Uterus (tissue), 4 donors: ENCODE measurements at places on chromosomes 1 and 21.

DNA sequence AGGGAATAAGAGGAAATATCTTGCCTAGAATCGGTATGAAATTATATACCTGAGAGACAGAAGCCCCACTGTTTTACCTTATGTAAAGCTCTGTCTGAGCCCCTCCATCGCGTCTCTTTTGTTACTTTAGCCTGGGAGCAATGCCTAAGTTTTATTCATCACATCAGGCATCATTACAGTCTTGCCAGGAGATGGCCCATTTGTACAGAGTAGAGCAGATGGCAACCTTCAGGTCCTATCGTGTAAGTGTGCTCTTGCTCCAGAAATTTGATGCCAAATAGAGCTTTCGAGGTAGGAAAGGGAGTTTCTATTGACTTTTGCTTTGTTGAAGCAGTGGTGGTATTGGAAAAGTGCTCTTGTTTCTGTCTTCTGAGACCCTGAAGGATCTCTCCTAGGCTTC lies 24.9 kb downstream of the CFAP126 start:
- DNase-seq = no peak

DNA sequence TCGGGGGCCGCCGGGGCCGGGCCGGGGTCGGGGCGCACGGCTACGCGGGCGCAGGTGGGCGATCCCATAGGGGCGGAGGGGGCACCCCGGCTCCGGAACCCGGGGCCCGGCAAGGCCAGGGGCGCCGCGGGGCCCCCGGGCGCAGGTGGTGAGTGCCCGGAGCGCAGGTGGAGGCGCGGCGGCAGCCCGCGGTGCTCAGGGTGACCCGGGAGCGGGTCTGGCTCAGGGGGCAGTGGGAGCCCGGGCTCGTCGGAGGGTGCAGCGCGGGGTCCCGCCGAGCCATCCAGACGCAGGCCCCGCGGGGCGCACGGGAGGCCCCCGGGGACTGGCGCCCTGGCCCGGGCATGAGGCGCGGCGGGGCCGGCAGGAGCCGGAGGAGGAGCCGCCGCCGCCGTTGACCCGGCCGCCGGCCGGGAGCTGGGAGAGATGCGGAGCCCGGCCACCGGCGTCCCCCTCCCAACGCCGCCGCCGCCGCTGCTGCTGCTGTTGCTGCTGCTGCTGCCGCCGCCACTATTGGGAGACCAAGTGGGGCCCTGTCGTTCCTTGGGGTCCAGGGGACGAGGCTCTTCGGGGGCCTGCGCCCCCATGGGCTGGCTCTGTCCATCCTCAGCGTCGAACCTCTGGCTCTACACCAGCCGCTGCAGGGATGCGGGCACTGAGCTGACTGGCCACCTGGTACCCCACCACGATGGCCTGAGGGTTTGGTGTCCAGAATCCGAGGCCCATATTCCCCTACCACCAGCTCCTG lies 489 bp downstream of the CELSR2 start:
- peak; percentile 12 for DNase-seq

DNA sequence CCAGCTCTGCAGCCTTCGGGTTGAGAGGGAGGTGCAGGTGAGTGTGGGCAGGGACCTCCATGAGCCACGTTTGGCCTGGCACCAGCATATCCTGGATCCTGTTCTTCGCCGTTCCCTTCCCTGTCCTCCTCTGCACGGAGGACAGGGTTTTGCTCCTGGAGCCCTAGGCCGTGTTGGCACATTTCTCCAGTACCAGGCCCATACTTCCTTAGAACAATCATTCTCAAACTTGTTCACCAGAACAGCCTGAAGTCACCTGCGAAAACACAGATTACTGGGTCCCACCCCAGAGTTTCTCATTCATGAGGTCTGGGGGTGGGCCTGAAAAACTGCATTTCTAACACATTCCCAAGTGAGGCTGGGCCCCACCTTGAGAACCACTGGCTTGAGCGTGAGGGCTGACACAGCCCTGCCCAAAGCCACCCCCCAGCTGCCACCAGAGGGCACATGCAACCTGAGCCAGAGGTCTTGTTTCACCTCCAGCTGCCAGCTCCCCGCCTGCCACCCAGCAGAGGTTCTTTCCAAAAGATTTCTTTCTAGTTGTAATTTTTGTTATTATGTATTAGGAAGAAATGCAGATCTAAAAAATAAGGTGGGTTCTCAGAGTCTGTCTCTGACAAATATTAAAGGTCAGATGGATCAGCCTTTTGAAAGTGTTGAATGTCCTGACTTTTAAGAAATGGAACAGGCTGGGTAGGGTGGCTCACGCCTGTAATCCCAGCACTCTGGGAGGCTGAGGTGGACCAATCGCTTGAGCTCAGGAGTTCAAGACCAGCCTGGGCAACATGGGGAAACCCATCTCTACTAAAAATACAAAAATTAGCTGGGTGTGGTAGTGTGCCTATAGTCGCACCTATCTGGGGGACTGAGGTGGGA lies 39.6 kb upstream of the LDLRAP1 start:
- no peak for DNase-seq

- DNase-seq = no peak
These were observed 84.5 kb downstream of the COLGALT2 start for GRCh38 chr1:183953031-183953430.

GRCh38 chr21:38847556-38847955 lies 41.8 kb downstream of the ETS2 start:
- no peak for DNase-seq

GRCh38 chr1:9316080-9316444 lies 23.4 kb downstream of the SPSB1 start:
- no peak for DNase-seq

GRCh38 chr1:9013819-9014218 lies 12.4 kb downstream of the SLC2A7 start:
- DNase-seq = no peak

DNA sequence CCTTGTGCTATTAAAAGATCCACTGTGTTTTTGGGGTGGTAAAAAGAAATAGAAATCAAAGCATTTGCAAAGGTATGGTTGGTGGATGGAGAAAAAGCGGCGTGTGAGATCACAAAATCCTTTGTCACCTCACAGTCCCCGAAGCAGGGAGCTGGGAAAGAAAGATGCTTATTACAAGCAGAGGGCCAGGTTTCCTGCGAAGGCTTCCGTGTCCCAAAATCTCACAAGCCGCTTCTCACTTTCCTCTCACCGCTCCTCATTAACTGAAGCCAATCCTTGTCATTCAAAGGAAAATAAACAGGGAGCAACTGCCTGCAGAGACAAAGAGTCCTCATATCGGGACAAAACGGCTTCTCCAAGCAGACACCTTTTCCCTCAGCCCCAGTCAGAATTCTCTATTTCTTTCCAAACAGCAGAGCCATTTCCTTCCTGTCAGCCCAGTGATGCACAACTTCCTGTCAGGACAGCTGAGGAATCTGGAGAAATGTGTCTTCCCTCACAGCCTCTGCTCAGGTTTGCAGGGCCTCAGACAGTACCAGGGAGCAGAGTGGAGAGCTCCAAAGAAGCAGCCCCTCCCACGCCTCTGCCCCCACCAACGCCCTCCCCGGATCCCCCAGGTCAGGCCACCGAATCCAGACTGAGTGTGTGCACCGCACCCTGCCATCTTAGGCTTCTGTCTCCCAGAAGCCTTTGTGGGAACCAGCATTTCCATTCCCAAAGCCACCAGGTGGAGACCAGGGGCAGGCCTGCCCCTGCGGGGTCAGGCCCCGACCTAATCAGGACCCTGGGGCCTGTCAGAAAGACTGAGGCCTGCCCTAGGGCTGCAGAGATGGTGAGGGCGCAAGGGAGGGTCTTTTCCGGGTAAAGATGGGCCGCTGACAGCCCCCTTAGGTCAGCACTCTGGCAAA lies 29.6 kb downstream of the KCNN3 start:
- DNase-seq = no peak

- DNase-seq = no peak
These were observed 136.6 kb upstream of the HMGB4 start for GRCh38 chr1:33727310-33727709.

GRCh38 chr1:11886986-11887665 lies 28.4 kb upstream of the NPPB start:
- DNase-seq = no peak

GRCh38 chr1:60745484-60745883 lies 336.9 kb upstream of the NFIA start:
- no peak for DNase-seq

DNA sequence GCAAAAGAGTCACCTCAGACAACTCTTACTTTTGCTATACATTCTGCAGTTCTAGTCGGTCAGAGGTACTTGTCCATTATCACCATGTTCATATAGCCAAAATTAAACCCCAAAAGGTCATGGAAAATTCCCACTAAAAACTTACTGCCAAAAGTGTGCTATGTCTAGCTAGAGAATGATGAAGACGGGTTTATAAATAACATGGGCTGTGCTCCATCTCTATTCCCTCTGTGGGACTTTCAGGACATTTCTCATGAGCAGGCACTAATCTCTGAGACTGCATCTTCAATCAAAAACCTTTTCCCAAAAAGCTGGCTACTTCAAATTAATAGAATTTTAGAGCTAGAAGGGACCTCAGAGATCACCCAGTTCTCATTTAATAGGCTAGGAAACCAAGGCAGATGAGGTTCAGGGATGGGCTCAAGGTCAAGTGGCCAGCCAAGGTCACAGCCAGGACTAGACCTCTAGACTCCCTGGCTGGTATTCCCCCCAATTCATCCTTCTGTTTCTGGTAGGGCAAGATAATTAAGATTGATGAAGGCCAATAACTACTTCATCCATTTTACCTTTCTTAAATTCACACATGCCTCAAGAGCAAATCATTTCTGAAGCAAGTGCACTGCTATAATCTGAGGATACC lies 21.0 kb upstream of the MOB3C start:
- DNase-seq = no peak

DNA sequence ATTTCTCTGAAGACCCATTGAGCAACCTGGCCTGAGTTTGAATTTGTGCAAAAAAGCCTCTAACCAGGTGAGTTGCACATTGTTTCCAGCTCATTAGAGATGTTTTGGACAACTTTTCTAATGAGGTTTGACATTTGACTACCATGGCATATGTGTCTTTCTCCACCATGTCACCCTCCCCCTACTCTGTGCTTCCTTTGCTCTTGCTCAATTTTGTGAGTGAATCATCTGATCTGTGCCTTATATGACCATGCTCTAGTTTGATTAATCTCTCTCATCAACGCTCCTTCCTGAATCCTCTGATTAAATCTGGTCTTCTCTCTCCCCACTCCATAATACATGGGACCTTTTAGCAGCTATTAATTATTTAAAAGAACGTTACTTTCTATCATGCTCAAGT lies 144.8 kb upstream of the SAMSN1 start:
- DNase-seq = no peak

GRCh38 chr1:22490309-22490708 lies 38.7 kb downstream of the ZBTB40 start:
- DNase-seq = no peak

- no peak for DNase-seq
These were observed 84.7 kb upstream of the IRF2BP2 start for GRCh38 chr1:234694661-234695060.

- no peak for DNase-seq
These were observed 61.6 kb upstream of the ATP5PO start for GRCh38 chr21:33977017-33977720.

DNA sequence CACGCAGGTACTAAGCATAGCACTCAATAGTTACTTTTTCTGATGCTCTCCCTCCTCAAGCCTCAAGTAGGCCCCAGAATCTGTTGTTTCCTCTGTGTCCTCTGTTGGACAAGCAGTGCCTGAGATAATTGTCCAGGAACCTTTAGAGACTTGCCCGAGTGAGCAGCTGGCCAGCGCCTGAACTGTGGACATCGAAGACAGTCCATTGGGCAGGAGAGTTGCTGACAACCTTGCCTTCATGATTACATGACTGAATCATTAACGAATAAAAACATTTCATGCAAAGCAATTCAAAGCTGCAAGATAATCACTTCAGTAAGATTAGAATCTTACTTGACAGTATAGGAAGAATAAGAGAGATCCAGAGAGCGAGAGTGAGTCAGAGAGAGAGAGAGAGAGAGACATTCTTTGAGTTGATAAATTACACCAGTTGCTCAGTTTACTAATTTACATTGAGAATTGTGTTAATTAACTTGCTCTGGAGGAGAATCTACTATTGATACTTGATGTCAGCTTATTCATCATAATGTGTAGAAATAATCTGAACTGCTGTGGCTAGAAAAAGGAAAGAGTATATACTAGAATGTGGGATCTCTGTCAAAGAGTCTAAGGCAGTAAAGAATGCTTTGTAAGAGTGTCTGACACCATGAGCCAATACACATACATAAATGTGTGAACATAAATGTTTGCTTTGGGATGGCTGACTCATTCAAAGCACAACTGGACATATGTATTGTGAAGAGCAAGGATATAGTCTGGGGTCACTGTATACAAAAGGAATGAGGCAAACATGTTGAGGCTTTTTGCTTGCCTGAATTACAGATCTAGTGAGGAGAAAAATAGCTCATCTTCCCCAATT lies 216.0 kb downstream of the ZNF326 start:
- DNase-seq = no peak

- DNase-seq = no peak
These were observed 56.5 kb downstream of the WARS2 start for GRCh38 chr1:119083980-119084379.

GRCh38 chr1:246218686-246219085 lies 288.4 kb downstream of the SMYD3 start:
- no peak for DNase-seq

DNA sequence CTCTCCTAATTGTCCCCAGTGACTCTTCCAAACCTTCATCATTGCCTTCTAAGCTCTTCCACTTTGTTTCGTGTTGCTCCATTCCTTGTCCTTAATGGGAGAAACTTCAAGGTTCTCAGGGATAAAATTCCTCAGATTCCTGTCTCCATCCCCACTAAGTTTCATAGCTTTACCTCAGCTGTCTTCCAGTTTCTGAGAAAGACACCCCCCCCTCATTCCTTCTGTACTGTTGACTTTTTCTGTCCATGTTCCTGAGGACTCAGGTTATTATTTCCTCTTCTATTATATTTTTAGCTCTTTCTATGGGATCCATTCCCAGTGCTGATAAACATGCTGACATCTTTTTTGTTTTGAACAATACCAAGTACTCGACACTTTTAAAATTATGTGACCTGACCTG lies 215.3 kb upstream of the PTGFR start:
- DNase-seq = no peak

GRCh38 chr1:182608845-182609610 lies 4.8 kb upstream of the RGS16 start:
- no peak for DNase-seq

- DNase-seq = peak; percentile 46
These were observed 156.2 kb downstream of the ZBTB18 start for GRCh38 chr1:244207042-244207934.

GRCh38 chr1:58585581-58586151 lies 8.6 kb upstream of the TACSTD2 start:
- peak; percentile 49 for DNase-seq

DNA sequence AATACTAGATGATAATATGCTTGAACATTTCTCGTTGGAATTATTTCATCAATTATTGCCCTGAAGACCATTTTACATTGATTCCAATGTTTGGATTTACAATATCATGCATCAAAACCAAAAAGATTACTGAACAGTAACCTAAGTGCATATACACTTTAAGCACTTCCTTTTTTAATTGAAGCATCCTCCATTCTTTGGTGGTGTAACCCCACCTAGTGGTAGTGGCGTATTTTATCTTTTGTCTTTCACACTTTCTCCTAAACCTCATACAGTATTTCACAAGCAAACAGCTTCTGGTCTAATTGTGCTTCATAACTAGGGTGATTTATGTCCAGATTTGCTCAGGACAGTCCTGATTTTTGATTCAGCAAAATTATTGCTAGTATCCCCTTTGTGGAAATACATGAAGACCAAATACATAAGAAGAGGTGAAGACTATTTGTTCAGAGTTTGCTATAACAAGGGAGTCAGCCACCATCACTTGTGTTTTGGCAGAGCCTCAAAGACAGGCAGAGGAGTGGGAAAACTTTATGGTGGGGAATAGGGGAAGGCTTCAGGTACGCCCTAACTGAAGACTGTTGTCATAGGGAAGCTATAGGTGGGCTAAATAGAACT lies 3.4 kb upstream of the NVL start:
- no peak for DNase-seq
